Stimulated activated naive CD4-positive, alpha-beta T cell (primary cell): ENCODE measurements at places on chromosomes 3 and 15.

DNA sequence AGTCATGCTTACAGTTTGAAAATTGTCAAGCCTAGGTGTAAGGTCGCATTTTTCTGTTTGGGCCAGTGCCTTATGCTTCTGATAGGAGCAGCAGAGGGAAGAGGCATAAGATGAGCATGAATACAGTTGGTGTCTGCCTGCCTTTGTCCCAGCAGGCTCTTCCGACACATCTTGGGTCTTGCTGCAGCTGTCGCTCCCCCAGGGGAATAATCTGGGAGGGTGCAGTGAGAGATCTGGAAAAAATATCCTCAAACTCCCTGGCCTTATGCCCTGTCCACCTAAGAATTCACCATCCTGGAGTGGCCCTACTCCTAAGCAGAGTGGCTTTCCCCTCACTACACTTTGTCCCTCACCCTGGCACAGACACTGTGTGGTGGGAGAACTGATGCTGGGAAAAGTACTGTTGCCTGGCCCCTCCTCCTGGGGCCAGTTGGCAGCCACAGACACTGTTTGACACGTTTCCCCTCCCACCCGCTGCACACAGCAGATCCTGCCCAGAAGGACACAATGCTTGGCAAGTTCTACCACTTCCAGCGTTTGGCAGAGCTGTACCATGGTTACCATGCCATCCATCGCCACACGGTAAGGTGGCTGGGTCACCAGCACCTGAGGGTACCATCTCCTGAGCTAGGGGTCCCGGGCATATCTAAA lies 21.1 kb upstream of the RHO start:
- DNase-seq: no peak

GRCh38 chr15:95162967-95163531 lies 931.7 kb downstream of the MCTP2 start:
- DNase-seq: no peak

DNA sequence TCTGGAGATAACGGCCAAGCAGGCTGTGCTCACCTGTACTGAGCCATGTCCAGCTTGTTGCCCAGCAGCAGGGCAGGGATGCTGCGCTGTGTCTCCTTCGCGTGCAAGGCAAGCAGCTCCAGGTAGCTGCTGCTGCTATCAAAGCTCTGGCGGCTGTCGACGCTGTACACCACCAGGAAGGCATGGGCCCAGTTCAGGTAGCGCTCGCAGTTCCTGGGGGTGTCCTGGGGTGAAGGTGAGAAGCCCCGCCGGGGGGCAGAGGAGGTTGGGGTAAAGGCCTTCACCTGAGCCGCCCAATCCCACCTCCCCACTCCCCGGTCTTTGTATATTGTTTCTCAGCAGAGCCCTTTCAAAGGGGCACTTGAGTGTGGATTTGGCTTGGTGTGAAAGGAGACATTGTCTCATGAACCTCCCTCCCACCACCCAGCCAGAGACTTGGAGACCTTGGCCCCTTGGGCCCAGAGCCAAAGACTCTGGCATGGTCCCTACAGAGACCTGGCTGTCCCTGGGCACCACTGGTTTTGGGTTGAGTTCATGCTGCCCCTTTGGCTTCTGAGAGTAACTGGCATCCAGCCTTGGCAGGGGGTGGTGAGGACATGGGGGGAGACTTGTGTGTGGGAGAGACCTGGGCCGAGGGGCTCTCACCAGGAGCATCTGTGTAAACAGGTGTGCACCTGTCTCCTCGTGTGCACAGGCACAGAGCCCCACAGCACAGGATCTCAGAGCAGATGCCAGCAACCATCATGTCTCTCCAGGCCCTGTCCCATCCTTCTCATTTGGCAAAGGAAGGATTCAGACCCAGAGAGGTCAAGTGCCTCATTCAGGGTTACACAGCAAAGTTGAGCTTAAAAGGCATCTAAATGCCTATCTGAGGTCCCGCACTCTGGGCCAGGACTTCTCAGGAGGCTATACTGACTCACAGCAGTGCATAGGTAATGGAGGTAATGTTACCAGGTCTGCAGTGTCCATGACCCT lies 9.1 kb downstream of the RASL12 start:
- no peak for DNase-seq

GRCh38 chr3:139937674-139938279 lies 2.8 kb downstream of the CLSTN2 start:
- no peak for DNase-seq

DNA sequence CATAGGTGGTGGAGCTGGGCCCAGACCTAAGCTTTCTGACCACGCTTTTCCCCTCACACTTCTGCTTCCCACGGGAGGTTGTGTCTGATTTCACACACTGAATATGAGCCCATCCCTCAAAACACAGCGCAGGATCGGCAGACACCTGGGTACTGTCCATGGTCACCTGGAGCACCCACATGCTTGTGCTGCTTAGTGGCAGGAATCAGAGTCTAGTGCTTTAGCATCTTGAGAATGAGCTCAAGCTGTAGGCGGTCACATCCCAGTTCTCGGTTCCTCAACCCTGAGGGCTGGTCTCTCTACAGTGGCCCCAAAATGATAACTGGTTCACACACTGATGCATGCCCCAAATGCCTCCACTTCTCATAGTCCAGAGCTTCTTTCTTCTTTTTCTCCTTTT lies 111.0 kb downstream of the SEMA5B start:
- no peak for DNase-seq

DNA sequence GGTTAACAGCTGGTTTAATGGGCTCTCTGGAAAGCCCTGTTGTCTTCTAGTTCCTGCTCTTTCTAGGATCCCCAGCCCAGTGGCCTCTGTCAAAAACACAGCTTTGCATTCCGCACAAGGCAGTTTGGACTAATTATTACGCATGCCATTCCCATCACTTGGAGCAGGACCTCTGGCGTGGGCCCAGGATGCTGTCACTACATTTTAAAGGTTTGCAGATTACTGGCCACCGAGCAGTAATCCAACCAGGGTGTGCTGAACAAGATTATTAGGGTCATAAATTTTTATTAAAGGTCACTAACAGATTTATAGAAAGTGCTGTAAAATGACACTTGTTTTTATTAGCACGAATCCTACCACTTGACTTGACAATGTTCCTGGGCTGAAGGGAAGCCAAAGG lies 143.6 kb upstream of the SLC6A11 start:
- DNase-seq: no peak
